Bone marrow (tissue), 2 donors: ENCODE measurements at places on chromosomes 2 and 18.

GRCh38 chr2:112048887-112049286 lies 6.2 kb upstream of the TMEM87B start:
- peak; percentile 58 for DNase-seq

GRCh38 chr18:61825386-61825785 lies 67.4 kb downstream of the RNF152 start:
- no peak for DNase-seq

DNA sequence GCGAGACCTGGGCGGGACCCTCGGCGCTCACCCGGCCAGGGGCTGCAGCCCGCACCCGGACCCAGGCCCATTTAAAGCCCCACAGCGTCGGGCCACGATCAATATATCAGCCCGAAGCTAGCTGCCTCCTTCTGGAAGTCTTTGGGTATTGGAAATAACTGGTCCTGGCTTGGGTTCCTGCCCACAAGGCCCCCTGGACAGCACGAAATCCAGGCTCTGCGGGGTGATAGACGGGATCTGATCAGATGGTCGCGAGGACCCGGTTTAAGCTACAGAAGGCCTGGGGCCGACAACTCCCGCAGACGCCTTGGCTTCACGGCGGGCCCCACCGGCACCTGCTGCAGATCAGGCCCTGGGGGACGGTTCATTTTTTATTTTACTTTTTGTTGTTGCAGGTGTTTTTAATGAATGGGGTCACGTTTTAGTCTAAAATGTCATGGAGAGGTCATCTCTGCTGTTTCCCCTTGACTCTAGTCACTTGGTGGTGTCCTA lies 362 bp upstream of the PSTPIP2 start:
- DNase-seq, result no peak

DNA sequence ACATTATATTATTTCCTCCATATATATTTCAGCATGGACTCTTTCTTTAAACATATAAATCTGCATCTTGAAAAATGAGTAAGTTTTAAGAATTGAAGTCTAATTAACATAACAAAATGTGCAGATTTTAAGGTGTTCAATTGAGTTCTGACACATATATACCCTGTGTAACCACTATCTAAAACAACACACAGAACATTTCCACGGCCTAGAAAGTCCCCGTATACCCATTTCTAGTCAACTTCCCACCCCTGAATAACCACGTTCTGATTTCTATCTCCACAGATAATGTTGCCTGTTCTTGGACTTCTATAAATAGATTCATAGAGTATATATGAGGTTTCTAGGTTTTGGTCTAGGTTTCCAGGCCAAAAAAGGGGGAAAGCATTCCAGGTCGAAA lies 87.5 kb downstream of the AAK1 start:
- DNase-seq, result no peak

DNA sequence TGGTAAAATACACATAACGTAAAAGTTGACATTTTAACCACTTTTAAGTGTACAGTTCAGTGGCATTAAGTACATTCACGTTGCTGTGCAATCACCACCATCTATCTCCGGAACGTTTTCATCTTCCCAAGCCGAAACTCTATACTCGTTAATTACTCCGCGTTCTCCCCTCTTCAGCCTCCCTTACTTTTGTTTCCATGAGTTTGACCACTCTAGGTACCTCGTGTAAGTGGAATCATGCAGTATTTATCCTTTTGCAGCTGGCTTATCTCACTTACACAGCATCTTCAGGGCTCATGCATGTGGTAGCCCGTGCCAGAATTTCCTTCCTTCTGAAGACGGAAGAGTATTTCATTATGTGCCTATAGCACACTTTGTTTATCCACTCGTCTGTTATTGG lies 225.2 kb downstream of the SLC4A3 start:
- no peak for DNase-seq

DNA sequence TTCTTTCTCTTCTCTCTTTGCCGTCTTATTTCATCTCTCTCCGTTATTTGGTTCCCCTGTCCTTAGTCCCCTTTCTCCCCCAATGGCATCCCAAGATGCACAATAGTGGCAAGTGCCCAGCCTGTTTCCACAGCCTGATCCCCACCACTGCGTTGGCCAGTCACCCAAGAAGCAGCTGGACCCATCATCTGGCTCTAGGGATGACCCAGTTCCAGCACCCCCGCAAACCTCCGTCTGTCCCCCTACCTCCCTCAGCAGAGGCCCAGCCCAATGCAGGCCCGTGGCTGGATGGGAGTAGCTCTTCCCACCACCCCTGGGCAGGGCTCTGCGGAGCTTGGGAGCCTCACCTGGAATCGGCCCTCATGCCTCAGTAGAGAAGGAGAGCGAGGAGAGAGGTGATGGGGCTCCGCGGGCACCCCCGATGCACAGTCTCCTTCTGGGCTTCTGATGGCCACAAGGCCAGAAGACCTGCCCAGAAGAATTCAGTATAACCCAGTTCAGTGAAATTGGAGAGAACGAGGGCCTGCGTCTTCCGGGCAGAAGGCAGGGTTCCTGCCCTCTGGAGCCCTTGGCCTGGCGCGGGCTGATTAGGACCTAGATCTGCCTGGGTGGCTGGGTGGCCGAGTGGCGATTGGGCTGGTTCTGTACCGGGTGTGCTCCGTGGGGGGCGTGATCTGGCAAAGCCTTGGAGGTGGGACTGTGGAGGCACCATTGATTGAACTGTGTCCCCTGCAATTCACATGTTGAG lies 50.9 kb downstream of the RRM2 start:
- no peak for DNase-seq

GRCh38 chr2:108786008-108786353 lies 590 bp upstream of the CCDC138 start:
- no peak for DNase-seq

GRCh38 chr18:48133671-48134251 lies 203.3 kb upstream of the SMAD2 start:
- DNase-seq, result no peak

GRCh38 chr2:165044505-165045303 lies 89.4 kb upstream of the SLC38A11 start:
- no peak for DNase-seq

DNA sequence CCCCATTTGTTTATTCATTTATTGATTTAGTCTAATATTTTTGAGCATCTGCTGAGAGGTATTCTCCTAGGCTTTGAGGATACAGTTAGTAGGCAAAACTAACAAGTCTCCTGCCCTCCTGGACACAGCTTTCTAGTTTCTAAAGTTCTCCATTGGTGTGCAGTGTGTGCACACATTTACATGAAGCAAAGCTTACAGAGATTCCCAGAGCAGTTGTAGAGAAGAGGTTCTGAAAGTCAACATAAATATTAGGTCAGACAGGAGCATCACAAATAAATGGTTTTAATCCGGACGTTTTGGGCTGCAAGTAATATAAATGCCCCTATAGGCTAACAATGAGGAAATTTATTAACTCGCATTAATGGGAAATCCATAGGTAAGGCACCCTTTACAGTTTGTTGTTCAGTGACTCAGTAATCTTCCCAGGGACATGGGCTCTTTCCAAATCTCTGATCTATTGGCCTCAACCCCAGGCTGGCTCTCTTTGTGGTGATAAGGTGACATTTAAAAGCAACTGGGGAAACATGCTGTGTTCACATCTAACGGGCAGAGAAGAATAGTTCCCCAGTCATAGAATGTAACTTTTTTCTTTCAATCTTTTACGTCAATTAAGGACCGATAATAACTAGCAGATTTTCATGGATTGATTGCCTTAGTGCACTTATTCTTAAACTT lies 407.2 kb downstream of the PTPRM start:
- DNase-seq, result no peak

DNA sequence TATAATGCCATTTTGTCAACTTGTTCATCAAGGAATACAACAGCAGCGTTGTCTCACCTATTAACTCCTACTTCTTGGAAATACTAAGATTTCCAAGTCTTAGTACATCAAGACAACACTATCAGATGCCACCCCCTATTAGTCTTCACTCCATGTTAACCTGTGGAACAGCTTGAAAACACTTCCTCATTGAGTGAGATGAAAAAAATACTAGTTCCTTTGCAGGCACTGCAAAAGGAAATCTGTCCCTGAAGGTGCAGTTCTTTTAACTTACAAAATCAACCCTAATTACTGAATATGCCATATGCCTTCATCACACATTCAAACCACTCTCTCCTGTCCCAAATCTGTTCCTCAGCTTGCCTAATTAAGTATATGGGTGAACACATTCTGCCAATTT lies 4.0 kb downstream of the CWC22 start:
- DNase-seq, result no peak

GRCh38 chr2:228589115-228589514 lies 407.6 kb upstream of the SPHKAP start:
- no peak for DNase-seq

GRCh38 chr18:67875944-67876343 lies 359.4 kb upstream of the DSEL start:
- no peak for DNase-seq

- no peak for DNase-seq
Observed at GRCh38 chr18:30404422-30404821, 638.1 kb downstream of the DSC3 start.

- DNase-seq, result peak; percentile 39
Observed at GRCh38 chr2:54899576-54900200, 150.6 kb downstream of the RTN4 start.

- DNase-seq, result no peak
Observed at GRCh38 chr2:38108907-38109731, 33.2 kb upstream of the CYP1B1 start.

- DNase-seq, result no peak
Observed at GRCh38 chr2:222468346-222468745, 44.0 kb downstream of the SGPP2 start.

GRCh38 chr2:102449370-102449974 lies 23.6 kb upstream of the SLC9A4 start:
- DNase-seq, result peak; percentile 42

DNA sequence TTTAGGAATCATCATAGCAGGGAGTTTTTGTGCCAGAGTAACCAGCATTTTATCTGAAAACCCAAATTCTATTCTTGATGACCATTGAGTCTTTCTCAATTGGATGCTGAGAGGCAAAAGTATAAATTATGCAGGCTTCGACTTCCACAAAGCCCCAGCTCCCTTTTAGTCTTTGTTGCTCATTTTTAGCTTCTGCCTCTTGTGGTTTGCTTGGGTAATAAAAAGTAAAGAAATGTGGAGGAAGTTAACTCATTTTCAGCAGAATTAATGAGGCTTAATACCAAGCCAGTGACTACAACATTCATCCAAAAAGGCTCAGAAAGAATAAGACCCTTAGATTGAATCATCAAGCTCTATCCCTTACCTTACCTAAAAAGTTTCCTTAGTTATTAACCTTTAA lies 18.6 kb downstream of the ERMN start:
- DNase-seq, result no peak

DNA sequence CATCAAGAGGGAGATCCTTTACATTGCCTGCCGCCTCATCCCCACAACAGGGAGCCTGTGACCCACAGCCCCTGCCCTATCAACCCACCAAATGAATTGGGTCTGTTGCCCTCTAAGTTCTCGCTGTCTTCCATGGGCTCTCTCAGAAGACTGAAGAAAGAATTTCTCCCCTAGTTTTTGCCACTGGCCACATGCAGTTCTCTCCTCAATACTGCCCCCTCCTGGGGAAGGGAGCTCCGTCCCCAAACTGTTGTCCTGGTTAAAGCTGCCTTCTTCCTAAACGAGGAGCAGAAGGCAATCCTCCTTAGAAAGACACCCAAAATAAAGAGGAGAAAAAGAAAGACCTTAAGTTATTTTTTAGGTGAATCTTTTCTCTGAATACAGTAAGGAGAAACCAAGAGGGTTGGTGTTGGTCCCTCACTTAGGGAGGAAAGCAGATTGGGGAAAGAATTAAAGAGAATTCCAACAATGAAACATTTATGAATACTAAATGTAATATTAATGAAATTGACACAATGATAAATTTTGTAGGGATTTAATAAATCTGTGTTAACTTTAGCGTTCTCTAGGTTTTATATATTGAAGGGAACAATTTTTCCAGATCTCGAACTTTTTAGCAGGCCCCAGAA lies 31.1 kb upstream of the SATB2 start:
- DNase-seq, result peak; percentile 19

DNA sequence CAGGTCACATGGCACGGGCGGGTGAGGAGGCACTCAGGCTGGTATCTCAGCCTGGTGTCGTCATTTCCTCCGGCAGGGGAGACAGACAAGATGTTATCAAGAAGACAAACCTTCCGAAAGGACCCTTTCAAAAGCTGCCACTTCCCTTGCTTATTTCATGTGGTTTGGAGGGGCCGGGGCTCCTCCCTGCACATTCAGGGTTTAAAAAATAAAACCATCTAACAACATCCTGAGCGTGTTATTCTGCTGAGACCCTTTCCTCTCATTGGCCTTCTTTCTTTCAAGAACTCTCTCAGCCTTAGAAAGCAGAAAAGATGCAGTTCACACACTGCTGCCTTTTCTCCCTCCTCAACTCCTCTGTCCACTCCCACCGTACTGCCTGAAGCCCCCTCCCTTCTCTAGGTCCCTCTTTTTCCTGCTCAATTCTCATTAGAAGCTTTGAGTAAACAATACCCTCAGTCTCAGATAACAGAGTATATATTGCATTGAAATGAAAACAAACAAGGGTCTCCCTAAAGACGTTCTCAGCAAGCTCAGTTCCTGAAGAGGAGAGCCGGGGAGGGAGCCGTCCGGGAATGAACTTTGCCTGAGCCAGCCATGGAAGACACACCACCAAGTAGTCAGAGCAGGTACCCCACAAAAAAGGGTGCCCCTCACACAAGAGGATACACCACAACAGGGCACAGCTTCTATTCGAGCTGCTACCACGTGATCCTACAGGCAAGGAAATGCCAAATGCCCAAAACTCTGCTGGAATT lies 9.7 kb downstream of the SMAD7 start:
- no peak for DNase-seq

GRCh38 chr2:169891593-169892298 lies 64.5 kb downstream of the UBR3 start:
- no peak for DNase-seq

GRCh38 chr2:199463708-199464605 lies 6.2 kb upstream of the SATB2 start:
- no peak for DNase-seq

GRCh38 chr2:240392948-240393830 lies 42.3 kb upstream of the GPC1 start:
- no peak for DNase-seq

DNA sequence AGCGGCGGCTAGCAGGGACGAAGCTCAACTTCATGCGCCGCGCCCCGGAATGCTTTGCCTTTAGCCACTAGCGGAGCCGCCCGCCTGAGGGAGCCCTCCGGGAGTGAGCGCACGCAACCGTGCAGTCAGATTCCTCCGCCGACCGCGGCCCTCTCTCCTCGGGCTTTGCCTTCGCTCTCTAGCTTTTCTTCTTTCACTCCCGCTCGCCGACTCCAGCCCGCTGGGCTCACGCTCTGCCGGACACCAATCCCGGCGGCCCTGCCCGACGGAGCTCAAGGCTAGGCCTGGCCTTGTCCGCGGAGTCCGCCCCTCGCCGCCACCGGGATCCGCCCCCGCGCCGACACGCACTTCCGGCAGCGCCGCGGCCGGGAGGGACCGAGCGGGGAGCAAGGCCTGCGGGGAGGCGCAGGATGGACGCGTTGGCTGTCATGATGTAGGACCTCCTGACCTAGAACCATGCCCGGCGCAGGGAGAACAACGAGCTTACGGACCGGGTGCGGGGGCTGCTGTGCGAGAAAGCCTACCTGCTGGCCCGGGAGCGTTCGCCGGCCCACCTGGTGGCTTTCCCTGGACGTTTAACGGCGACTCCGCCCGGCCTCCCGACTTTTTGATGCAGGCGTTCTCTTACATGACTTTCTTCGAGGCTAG lies 40.8 kb upstream of the AKAIN1 start:
- peak; percentile 88 for DNase-seq

- no peak for DNase-seq
Observed at GRCh38 chr18:2878656-2879330, 32.0 kb downstream of the EMILIN2 start.
